Activated naive CD8-positive, alpha-beta T cell treated with anti-CD3 and anti-CD28 coated beads, Interleukin-2, amount 50 U/mL, for 24 hours (primary cell): ENCODE measurements at places on chromosomes 13 and 19.
A peak's percentile ranks its signal among the peaks of the same experiment; 100 is the strongest.

GRCh38 chr13:96415831-96416385 is 326.0 kb downstream of the HS6ST3 start:
- no peak for DNase-seq

GRCh38 chr19:28831462-28831861 is 381.5 kb downstream of the UQCRFS1 start:
- DNase-seq, result no peak

- peak; percentile 72 for DNase-seq
These were observed 689 bp downstream of the ING1 start for GRCh38 chr13:110713981-110714796.

- DNase-seq, result no peak
These were observed 59.4 kb downstream of the XPO4 start for GRCh38 chr13:20843166-20843565.

- DNase-seq, result peak; percentile 31
These were observed 1.5 kb downstream of the PLEKHF1 start for GRCh38 chr19:29666578-29667386.

GRCh38 chr13:83150616-83151307 is 731.5 kb downstream of the SLITRK1 start:
- no peak for DNase-seq

- no peak for DNase-seq
These were observed 163.9 kb downstream of the TEX29 start for GRCh38 chr13:111484141-111484925.

DNA sequence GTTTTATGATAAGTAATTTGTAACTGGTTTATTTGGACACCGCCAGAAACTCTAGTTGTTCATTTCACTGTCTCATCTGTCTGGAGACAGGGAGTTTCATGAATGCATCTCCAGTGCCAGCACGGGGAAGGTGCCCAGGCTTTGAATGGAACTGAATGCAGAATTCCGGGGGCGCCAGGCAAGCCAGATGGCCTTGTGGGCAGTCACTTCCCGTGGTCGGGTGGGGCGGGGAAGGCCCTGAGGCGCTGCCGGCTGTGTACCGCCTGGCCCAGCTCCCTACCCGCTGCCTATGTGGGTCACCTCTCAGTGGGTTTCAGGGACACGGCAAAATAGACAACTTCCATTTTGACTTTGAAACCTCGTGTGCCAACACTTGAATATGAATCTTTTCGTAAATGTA is 28.8 kb upstream of the MCF2L start:
- no peak for DNase-seq

GRCh38 chr13:67505376-67505775 is 275.2 kb upstream of the PCDH9 start:
- no peak for DNase-seq

DNA sequence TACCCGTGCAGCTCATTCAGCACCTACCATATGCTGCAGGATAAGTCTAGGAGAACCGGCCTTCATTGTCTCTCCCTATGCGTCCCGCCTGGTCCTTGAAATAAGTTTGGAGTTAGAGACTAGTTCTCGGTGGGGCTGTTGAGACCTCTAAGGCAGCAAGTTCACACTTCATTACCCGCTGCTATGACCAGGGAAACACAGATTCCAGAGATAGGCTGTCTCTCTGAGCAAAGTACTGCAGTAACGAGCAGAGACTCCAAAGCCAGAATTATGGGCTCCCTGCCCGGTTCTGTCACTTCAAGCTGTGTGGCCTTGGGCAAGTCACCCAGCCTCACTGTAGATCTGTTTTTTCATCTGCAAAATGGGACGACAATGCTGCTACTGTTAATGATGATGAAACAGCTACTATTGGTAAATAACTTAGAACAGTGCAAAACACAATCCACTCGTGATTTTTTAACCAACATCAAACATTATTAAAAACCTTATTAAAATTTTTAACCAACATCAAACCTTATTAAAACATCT is 184.1 kb downstream of the USP12 start:
- no peak for DNase-seq

GRCh38 chr19:1932395-1932794 is 8.6 kb upstream of the CSNK1G2 start:
- no peak for DNase-seq

- no peak for DNase-seq
These were observed 9.1 kb downstream of the CACTIN start for GRCh38 chr19:3617463-3617862.

- peak; percentile 48 for DNase-seq
These were observed 65.0 kb downstream of the RASA3 start for GRCh38 chr13:114067381-114067885.

DNA sequence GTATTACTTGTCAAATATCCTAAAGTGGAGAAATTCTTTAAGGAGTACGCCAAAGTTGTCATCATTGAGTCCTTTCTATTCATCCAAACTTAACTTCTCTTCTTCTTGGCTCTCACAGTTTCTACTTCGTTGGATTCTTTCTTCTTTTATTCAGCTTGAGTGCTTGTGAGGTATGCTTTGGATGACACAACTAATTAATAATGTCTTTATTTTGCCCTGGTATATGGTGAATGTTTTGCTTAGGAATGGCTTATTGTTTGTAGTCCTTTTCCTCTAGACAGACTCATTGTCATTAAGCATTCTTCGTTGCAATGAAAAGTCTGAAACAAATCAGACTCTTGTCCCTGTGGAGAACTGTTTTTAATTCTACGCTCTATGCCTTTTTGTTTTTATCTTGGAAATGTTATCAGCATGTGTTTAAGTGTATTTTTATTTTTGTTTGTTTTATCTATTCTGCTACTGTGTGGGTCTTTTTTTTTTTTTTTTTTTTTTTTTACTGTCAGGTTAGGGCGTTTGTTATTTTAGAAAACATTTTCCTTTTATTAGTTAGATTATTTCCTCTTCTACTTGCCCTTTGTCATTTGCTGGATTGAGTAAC is 471.5 kb downstream of the GPC6 start:
- DNase-seq, result no peak

DNA sequence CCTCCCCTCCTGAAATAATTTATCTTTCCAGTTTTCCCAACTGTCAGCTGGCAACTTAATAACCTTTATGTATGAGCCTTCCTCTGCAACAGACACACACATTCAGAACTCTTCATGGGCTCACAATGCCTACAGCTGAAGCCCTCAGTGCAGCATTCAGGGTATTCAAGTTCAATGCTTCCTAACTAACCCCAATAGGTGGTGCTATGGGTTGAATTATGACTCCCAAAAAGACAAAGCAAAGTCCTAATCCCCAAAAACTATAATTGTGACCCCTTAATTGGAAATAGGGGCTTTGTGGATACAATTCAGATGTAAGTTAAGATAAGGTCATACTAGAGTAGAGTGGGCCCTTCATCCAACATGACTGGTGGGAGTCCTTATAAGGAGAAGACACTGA is 202.2 kb downstream of the SUCLA2 start:
- no peak for DNase-seq

DNA sequence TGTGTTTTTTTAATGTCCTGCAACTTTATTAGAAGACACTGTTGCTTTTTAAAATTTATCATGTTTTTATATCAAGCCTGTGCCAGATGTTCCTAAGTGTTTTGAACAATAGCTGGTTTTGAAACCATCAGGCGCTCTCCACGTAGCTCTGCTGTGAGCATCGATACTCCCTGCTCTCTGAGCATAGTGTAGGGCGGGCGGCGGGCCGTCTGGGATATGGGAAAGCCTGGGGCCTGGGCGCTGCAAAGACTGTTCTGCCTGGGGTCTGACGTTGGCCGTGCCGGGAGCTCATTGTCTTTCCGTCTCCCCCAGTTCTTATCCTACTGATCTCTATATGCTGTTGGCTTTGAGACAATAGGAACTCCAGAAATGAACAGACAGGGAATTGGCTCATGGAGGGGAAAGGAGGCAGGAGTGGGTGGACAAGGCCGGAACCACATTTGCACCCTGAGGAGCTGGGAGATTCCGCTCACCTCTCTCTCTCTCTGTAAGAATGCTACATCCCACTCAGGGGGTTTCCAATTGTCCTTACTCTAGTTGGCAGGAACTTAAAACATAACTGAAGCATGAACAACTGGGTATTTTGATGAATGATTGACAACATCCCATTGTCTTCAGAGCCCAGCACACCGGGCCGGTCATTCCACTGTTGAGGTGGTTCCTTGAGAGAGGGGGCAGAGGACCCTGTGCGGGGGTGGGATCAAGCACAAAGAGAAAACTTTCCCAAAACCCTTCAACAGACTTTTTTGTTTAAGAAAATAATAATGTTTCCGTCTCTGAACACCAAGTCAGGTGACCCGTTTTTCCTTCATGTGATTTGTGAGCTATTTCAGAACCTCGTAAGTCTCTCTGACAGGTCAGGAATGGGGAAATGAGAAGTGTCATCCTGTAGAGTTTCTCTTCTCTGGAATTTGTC is 64.7 kb downstream of the COL4A2 start:
- no peak for DNase-seq

- DNase-seq, result no peak
These were observed 65.5 kb downstream of the EPSTI1 start for GRCh38 chr13:42926555-42926954.

- DNase-seq, result no peak
These were observed 8.7 kb downstream of the IFNL1 start for GRCh38 chr19:39304701-39305571.
